MV-4-11 (cell line): ENCODE measurements at places on chromosomes 6 and 20.

- DNase-seq, result no peak
These were observed 195.1 kb downstream of the HDGFL1 start for GRCh38 chr6:22764496-22764895.

- no peak for DNase-seq
These were observed 65.5 kb downstream of the PTPRT start for GRCh38 chr20:43124241-43124640.

- no peak for DNase-seq
These were observed 39.8 kb downstream of the RAMACL start for GRCh38 chr6:166546653-166547052.

DNA sequence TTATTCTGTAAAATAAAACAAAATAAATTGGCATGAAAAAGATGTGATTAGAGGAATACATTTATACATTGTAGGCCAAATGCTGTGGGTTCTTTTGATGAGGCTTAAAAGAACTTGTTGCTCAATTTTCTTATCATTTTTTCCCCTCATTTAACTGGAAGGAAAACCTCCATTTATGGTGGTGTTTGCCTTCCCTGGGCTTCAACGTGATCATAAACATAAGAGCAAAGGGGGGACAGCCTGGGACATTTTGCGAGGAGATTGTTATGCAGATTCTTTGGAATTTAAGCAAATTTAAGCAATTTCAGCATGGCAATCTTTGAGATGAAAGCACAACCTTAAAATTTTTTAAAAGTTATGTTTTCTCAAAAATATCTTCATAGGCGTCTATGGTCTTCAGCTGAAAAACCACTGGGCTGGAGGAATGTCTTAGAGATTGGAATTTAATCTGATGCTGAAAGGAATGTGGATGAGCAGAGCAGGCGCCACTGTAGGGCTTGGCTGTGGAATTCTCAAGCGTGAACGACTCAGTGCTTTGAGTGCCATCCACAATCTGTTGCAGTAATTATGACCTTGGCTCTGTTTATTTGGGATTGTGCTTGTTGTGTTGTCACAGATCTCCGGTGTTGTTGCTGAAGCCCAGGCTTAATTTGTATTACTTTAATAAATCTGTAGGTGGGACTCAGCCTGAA, 149.4 kb upstream of the MLIP start:
- DNase-seq, result no peak

DNA sequence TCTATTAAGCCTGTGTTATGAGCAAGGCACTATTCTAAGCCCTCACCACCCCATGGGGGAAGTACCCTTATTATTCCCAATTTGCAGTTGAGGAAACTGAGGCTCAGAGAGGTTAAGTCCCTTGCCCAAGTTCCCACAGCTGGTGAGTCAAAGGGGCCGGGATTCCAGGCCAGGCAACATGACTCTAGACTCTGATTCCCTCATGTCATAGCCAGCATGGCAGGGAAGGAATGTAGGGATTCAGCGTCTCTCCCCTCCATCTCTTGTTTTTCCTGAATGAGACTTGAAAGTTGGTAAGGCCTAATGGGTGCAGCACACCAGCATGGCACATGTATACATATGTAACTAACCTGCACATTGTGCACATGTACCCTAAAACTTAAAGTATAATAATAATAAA, 6.7 kb downstream of the C6orf132 start:
- no peak for DNase-seq

GRCh38 chr6:163285691-163286090, 128.8 kb upstream of the QKI start:
- no peak for DNase-seq

- no peak for DNase-seq
These were observed 358.4 kb downstream of the BTBD3 start for GRCh38 chr20:12276011-12276673.

GRCh38 chr20:23691675-23692074, 2.8 kb upstream of the CST4 start:
- DNase-seq, result no peak
